NCI-H774 (cell line): ENCODE measurements at places on chromosomes 5 and 9.
A peak's percentile ranks its signal among the peaks of the same experiment; 100 is the strongest.

GRCh38 chr5:149526845-149527590 is 24.2 kb downstream of the CSNK1A1 start:
- no peak for DNase-seq

DNA sequence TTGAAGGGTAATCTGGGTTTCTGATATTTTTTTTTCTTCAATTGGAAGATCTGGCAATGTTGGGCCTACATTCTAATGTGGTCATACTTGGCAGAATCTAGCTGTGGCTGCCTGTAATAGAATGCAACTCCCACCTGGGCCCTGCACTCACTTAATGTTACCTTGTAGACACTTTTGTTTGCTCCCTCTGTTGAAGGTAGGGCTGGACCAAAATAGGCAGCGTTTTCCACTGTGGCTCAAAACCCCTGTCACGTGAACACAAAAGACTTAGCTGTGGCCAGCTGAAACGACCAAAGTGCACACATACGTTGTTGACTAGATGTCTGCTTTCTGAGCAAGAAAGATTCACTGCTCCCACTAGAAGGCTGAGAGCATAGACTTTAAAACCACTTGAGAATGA is 117.6 kb upstream of the HMHB1 start:
- DNase-seq, result no peak

- DNase-seq, result no peak
Measured at GRCh38 chr5:37495668-37496347, 116.7 kb downstream of the WDR70 start.

GRCh38 chr9:135680056-135680455 is 16.9 kb downstream of the LCN9 start:
- no peak for DNase-seq

DNA sequence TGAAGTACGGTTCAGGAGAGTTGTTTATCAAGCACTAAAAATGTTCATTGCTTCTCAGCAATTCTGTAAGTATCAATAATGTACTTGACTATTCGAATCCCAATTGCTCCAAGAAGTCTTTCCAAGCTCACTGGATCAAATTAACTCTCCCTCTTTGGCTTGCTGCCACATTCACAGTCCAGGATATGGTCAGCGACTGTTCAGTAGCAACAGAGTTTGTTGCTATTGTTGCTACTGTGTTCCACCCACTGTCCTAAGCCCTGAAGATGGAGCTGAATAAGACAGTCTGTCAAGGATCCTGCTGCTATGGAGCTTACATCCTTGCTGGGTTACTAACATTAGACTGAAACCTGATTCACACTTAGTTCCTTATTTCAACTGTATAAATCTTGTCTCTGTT is 110.8 kb downstream of the FGF10 start:
- no peak for DNase-seq

- no peak for DNase-seq
Measured at GRCh38 chr5:113236536-113237288, 198.1 kb downstream of the TSSK1B start.

- DNase-seq, result no peak
Measured at GRCh38 chr5:11378461-11378860, 525.8 kb downstream of the CTNND2 start.

DNA sequence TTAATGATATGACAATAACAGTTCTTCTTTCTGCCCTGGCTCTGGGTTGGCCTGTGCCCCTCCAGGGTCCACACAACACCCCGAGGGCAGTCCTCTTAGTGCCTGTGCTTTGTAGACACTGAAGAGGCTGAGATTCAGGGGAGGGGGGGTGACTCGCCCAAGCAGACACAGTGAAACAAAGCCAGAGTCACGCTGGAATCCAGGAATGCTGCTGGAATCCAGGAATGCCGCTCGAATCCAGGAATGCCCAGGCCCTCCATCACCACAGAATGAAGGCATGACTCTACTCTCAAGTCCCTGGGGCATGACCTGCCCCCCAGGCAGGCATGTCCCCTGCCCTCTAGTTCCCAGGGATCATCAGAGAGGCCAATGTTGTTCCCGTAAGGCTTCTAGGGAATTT is 73.1 kb downstream of the LRSAM1 start:
- DNase-seq, result no peak

DNA sequence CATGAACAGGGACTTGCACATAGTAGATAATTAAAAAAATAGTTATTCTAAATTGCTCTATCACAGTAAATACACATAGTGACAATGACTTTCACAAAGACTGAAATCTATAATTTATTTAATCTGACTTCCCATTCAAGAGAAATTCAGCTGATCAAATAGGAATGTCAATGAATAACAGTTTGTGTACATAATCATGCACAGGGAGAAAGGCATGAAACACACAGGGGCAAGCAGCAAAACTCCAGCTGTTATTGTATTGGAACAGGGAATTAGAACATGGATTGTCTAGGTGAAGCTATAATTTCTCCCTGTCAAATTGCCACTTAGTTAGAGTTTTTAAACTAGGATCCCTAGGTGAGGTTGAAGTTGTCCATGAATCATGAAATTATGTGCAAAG is 99.9 kb downstream of the HCN1 start:
- DNase-seq, result no peak

GRCh38 chr5:102090770-102091169 is 205.3 kb downstream of the SLCO4C1 start:
- DNase-seq, result peak; percentile 42

GRCh38 chr9:127201731-127202130 is 62.8 kb upstream of the GARNL3 start:
- DNase-seq, result no peak

DNA sequence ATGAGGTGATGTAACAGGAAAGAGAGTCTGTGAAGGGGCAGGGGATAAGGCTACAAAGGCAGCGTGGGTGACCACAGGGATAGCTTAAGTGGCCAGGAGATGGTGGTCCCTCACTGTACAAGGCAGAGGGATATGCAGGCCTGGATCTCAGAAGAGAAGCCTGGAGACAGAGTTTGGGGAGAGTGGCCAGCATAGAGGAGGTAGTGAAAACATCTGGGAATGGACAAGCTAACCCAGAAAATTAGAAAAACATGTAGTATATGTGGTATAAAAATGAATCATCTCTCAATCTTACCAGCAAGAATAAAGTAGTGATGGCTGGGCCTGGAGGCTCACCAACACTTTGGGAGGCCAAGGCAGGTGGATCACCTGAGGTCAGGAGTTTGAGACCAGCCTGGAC is 349.2 kb upstream of the KLF4 start:
- no peak for DNase-seq
